Fibroblast of pulmonary artery (primary cell): ENCODE measurements at places on chromosomes 1 and 21.

DNA sequence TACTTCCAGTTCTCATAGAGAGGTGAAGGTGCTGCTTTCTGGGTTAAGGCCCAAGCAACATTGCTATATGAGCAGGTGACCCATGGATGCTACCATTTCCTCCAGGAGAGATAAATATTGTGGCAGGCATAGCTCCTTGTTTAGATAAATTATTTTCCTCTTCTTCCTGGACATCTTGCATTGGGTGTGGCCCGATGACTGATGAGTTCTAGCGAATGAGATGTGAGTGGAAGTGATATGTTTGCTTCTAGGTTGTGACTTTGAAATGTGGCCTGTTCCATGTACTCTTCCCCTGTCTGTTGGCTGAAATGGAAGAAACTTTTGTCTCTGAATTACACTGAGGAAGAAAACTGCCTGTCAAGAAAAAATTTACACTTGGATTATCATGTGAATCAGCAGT lies 101.7 kb upstream of the FMN2 start:
- DNase-seq = no peak

DNA sequence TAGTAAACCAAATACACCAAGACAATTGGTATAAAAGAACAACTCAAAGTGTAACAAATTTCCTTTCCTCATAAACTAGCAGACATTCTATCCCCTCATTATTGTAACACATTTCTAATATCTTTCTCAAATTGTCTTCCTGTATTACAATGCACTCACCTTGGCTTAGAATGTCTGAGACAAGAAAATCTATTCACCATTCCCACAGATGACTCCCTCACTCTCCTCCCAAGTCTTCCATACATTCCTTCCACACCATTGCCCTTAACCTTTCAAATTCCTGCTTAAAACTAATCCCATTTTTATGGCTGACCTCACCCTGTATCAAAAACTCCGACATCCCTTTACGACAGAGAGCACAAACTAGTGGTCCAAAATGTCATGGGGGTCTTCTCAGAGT lies 56.0 kb downstream of the LTN1 start:
- no peak for DNase-seq

DNA sequence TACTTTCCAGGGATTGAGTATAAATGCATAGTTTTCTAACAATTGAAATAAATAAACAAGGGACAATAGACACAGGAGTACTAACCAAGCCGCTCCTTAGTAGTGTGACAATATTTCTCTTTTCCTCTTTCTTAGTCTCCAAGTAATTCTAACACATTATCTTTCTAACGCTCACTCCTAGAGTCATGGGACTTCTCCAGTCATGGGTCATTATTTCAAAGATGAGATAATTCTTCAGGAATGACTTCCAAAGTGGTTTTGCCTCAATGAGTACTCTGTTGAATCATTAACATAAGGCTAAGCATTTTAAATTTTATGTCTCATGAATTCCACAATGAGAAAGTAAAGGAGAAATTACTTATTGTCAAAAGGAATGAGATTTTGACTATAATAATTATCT lies 605.8 kb upstream of the ADAMTS5 start:
- peak; percentile 47 for DNase-seq

- DNase-seq = no peak
Measured at GRCh38 chr1:211213702-211214101, 45.5 kb upstream of the RCOR3 start.

GRCh38 chr1:64030411-64030810 lies 173.0 kb upstream of the UBE2U start:
- DNase-seq = no peak

DNA sequence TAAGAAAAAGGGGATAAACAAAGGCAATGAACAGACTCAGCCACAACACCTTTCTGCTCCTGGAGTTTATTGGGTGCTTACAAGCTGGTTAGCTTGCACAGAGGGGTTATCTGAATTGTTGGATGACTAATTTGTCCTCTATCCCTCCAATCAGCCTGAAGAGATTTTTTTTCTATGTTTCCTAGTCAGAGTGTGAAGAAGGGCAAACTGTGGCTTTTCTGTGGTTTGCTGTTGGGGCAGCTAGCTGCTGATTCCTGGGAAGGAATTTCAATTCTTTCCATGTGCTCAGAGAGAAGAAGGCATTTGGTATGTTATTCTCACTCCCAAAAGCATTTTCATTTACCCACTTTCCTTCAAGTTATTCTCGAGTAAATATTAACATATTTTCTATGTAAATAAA lies 48.6 kb downstream of the PCP4 start:
- DNase-seq = no peak

DNA sequence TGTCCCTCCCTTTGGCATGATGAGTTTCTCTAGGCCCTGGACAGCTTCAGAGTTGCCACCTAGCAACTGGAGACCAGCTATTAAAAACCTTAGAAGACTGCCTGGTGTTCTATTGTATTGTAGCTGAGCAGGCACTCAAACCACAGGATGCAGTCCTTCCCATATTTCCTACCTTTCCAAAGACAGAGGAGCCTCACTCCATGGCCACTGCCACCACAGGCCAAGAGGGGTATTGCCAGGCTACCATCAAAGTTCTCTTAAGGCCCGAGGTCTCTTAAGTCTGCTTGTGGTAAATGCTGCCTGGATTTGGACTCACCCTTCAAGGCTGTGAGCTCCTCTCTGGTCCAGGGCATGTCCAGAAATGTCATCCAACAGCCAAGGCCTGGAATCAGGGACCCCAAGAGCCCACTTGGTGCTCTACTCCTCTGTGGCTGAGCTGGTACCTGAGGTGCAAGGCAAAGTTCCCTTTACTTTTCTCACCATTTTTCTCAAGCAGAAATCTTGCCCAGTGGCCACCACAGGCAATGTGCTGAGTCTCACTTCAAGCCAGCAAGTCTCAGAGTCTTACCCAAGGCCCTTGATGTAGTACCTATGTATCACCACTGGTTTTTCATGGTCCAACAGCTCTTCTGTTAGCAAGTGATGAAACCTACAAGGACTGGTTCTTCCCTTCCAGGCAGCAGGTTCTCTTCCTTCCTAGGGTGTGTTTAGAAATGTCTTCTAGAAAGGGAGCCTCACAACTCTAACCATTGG lies 269.4 kb downstream of the AMY1C start:
- no peak for DNase-seq

GRCh38 chr1:36730599-36730998 lies 247.9 kb upstream of the CSF3R start:
- DNase-seq = no peak

GRCh38 chr1:196651079-196651478 lies 764 bp upstream of the CFH start:
- no peak for DNase-seq

- peak; percentile 62 for DNase-seq
Measured at GRCh38 chr1:96388421-96389310, 332.9 kb upstream of the PTBP2 start.

DNA sequence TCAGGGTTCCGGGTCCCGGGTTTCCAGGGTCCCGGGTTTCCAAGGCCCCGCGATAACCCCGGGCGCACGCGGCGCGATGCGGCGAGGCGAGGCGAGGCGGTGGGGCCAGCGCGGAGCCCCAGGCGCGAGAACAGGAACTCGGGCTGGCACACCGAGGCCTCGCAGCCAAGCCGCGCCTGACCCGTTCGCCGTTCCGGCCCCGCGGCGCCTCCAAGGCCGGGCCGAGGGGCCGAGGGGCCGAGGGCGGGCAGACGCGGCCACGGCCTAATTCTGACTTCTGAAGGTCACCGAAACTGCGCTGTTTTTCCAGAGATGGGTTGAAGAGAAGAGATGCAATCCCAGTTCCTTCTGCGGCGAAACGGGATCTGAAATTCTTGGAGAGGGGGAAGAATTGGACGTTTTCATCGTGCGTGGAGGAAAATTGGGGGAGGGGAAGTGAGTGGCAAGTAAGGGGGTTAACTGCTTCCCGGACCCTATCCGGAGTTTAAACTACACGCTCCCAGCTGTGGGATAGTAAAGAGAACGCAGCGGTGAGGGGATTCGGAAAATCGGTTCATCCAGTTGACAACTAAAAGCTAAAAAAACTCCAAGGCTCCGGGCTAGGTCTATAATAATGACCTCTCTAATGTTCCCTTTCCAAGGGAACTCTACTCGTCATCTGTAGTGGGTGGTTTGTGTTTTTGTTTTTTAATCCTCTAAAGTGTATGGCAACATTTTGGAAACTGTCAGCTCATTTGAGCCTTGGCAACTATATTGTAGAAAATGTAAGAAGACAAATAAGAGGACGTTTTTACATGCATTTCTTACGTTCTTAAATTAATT lies 8.2 kb downstream of the TBX15 start:
- DNase-seq = no peak

DNA sequence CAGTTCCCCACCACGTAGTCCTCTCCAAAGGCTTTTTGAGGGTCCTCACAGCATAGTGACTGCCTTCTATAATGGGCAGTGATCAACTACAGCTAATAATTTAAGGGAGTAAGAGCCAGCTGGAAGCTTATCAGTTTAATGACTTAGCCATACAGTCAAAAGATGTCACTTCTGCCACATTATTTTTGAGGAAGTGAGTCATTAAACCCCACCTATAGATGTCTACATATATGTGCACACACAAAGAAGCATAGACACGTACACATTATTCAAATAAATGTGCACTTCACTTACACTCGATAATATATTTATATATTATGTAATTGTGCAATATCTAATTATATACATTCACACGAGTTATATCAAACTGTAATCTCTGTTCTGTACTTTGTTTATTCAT lies 1704.7 kb downstream of the KCNT2 start:
- no peak for DNase-seq

GRCh38 chr1:62071695-62072094 lies 123.0 kb upstream of the L1TD1 start:
- DNase-seq = no peak

DNA sequence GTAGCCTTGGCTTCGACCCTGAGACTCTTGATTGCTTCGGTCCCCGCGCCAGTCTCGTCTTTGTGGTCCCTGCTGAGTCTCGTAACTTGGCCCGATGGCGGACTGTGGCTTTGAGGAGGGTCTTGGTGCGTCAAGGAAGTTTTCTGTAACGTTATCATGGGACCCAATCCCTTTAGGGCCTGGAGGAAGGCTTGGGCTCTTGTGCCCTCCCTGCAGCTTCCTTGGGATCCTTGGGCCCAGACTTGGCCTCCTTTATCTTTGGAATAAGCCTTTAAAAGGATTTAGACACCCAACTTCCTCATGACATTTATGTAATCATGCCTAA lies 371 bp downstream of the ZMPSTE24 start:
- peak; percentile 36 for DNase-seq

DNA sequence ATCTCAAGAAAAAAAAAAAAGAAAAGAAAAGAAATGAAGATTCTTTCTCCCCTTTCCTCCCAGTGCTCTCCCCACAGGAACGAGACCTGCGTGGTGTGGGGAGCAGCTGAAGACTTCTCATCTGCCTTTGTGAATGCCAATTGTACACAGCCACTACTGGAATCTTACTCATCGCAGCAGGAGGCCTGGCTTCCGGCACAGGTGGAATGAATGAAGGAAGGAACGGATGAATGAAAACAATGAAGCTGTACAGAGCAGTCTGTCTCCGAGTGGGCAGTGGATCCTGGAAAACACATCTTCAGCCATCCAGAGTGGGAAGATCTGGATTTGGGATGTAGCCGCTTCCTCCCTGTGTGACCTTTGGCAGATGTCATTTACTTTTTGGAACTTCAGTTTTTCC lies 64.9 kb downstream of the RUNX3 start:
- no peak for DNase-seq

DNA sequence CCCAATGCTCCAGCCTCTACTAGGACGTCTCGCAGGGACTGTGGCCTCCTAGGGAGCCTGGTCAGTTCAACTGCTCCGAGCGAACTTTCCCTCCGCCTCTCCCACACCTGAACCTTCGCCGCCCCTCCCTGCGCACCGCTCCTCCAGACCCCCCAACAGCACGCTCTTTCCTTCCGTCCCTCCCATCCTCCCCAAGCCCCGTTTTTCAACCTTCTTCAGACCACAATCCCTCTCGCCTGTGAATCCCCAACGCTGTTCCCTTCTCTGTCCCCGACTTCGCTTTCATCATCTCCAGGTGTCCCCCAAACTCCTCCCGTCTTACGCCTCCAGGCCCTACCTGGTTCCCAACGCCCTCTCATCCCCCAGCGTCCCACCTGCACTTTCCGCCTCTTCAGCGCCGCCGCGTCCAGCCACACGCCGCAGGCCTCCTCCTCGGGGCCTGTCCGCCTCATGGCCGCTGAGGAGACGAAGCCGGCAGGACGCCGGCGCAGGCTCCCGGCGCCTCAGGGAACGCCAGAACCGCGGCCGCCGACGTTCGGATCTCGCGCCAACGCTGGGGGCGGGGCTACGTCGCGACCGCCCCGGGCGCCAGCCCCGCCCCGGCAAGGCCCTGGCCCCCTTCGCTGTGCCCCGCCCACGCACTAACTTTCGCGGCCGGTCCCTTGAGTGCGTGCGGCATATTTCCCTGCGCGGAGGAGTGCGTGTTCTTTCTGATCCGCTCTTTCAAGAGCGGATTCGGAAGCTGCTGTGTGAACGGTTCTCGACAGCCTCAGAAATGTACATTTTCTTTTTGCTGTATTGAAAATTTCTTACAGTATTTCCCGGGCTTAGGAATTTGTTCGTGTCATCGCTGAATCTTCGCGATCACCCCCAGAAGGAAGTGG lies at the start of gene AUNIP:
Gene AUNIP (minus strand): TSS at position 552 of the 884 bp plus-strand sequence. CDS start 100 bp downstream, at position 452.
- peak; percentile 89 for DNase-seq

DNA sequence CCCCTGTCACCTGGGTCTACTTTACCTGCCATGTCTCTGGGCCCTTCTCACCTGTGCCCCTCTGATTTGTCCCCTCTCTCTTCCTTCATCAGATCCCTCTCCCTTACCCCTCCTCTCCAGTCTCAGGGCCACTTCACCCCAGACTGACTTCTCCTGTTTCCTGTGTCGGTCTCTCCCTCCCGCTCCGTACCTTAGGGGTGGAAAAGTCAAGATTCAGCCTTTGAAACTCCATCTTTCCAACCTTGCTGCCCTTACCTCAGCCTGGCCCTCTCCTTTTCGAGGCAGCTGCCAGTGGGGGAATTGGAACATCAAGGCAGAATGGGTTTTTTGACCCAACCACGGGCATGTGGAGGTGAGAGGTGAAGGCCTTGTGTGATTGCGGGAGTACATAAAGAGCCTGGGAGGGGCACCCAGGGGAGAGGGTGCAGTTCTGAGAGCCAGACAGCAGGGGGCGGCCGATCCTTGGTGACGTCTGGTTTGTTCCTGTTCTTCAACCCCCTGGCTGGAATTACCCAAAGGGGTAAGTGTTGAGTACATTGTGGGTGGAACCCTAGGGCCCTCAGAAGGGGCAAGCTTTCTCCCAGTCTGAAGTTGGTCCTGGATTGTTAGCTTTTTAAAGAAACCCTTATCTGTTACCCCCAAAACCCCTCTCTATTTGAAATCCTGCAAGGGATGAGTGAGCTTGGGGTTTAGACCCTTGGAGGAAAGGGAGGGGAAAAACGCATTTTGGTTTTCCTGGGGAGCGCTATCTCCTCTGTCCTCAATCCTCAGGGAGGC lies 12.3 kb upstream of the DMBX1 start:
- DNase-seq = peak; percentile 70

- peak; percentile 84 for DNase-seq
Measured at GRCh38 chr1:164772635-164773034, 213.7 kb downstream of the PBX1 start.
